ENCODE measurements at places on chromosomes 7 and 10.
A peak's percentile ranks its signal among the peaks of the same experiment; 100 is the strongest.

DNA sequence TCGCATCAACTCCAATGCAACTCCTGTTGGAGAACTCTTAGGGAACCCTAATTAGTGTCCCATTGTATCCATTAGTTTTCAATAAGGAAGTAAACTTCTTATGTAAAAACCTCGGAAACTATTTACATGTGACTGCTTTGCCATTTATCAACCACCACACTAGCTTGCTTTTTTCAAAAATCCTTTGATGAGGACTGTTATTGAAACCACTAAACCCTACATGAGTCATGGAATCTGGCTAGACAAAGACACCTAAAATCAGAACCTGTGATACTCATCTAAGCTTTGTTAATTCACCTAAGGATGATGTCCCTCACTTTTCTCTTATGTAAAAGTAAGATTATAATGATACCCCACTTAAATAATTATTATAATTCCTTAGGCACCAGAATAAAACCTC is 414.1 kb upstream of the ETV1 start:
- peak; percentile 9 for DNase-seq

DNA sequence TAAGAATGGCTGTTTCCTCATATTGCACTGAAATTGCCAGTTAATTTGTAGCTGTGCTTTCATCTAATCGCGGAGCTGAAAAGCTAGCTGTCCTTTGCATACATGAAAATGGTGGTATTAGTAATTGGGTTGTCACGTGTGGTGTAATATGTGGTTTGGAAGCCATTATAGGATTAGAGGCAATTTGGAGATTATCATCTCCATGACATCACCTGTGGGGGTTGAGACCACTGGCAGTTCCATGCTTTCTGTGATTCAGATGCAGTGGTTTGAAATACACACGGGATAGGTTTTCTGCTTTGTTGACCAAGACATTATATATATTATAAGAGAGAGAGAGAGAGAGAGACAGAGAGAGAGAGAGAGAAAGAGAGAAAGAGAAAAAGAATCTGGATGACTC is 180.8 kb downstream of the RAB11FIP2 start:
- no peak for DNase-seq

DNA sequence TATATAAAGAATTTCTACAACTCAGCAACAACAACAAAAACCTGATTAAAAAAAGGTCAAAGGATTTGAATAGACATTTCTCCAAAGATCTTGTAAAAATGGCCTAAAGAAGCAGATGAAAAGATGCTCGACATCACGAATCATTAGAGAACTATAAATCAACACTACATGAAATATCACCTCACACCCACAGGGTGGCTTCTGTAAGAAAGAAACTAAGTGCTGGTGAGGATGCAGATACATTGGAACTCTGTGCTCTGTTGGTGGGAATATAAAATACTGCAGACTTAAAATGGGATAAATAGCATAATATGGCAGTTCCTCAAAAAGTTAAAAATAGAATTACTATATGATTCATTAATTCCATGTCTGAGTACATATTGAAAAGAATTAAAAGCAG is 38.3 kb upstream of the CDCA7L start:
- DNase-seq, result no peak

GRCh38 chr10:97684866-97685394 is 2.1 kb downstream of the AVPI1 start:
- DNase-seq, result no peak

GRCh38 chr7:107879400-107880035 is 11.5 kb upstream of the DLD start:
- peak; percentile 62 for DNase-seq

DNA sequence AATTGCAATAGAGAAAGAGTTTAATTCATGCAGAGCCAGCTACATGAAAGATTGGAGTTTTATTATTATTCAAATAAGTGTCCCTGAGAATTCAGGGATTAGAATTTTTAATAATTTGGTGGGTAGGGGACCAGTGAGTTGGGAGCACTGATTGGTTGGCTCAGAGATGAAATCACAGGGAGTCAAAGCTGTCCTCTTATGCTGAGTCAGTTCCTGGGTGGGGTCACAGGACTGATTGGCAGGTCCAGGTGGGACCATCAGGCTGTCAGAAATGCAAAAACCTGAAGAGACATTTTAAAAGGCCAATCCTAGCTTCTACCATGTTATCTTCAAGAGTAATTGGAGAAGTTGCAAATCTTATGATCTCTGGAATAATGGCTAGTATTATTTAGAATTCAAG is 56.0 kb upstream of the KAT6B start:
- DNase-seq, result no peak
